ENCODE measurements at places on chromosomes 3 and 15.

DNA sequence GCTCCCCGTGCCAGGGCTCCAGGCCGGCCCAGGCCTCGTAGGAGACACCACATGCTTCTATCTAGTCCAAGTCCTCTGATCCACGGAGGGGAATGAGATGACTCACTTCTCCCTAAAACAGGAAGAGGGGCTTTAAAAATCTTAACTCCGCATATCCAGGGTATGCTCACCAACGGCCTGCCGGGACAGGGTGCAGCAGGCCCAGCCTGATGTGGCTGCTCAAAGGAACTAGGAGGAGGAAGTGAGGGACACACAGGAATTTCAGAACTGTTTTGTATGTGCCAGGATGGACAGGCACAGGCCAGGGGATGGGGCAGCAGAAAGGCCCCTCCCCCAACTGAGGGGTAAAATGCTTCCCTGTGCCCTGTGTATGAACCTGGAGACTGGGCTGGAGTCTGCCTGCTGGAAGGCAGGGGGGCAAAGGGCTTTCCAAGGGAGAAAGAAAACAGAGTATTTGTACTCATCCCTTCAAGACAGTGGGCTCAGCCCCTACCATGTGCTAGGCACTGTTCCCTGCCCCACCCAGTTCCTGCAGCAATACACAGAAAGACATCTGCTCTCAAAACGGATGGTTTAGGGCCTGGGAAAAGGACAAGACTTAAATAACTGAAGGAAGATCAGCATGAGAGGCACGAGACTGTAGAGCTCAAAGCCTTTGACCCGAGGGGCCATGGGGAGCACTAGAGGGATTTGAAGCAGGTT, 22.1 kb downstream of the CHDH start:
- no peak for DNase-seq

GRCh38 chr3:80368616-80369015, 600.8 kb upstream of the ROBO1 start:
- no peak for DNase-seq

GRCh38 chr3:32815841-32816438, 1.9 kb upstream of the TRIM71 start:
- no peak for DNase-seq

GRCh38 chr15:87741350-87741749, 515.2 kb downstream of the NTRK3 start:
- no peak for DNase-seq

DNA sequence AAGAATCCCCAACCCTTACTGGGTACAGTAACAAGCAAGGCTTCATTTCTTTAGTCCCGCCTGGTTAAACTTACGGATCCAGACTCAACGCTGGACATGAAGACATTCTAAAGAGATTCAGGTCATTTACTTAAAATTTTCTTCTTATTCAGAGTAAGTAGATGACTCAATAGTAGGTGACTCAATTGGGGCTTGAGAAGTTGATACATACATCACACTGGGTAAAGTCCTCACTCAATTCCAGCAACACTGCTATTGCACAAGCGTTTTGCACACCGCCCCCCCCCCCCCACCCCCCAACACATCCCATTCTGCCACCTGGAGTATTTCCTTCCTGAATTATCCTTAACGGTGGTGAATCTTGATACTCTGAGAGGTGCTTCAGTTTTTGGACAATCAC, 610.0 kb downstream of the FOXP1 start:
- DNase-seq = no peak

DNA sequence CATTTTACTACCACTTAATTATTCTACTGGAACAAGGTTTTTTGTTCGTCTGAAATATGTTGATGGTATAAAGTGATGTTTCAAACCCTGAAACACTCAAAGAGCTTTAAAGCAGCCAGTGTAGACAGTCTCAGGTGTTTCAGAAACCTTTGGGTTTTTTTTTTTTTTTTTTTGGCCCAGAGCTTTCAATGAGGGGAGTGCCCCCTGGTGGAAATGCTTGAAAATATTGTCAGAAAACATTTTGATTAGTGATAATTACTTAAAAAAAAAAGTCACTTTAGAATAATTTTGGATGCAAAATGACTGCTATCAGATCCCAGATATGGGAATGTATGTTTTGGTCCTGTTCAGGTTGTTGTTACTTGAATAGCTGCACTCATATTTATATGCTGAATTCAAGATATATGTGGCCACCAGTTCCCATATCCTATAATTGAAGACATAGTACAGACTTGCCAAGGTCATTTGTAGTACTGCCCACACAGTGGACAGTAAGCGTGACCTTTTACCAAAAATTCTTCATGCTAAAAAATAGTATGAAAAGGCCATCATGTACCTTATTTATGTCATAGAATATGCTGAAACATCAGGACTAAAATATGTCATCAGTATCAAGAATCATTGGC, 35.9 kb downstream of the SATB1 start:
- DNase-seq = peak; percentile 57

GRCh38 chr3:147113293-147114044, 292.9 kb downstream of the ZIC4 start:
- DNase-seq = no peak

DNA sequence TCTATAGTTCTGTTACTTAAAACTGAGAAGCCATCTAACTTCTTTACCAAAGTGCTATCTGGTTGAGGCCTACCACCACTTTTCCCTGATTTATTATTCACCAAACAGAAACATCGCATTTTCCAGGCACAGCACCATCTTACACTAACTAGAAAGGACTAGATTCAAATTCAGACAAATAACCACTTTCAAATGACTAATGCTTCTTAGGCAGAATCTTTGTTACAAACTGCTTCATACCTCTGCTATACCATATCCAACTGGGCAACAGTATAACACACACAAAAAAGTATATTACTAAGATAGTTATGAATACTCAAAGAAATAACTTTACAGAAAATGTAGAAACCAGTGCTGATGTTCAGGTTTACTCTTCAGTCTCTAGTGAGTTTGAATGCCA, 16.6 kb downstream of the DLG1 start:
- DNase-seq = no peak

GRCh38 chr15:46322753-46323152, 687.9 kb downstream of the SQOR start:
- no peak for DNase-seq

- no peak for DNase-seq
Observed at GRCh38 chr15:41659855-41660234, 360 bp upstream of the MGA start.

GRCh38 chr15:68512598-68512997, 66.2 kb upstream of the CORO2B start:
- no peak for DNase-seq

GRCh38 chr3:121436641-121437040, 109.1 kb downstream of the POLQ start:
- no peak for DNase-seq

GRCh38 chr3:115098354-115099073, 48.6 kb downstream of the ZBTB20 start:
- no peak for DNase-seq

DNA sequence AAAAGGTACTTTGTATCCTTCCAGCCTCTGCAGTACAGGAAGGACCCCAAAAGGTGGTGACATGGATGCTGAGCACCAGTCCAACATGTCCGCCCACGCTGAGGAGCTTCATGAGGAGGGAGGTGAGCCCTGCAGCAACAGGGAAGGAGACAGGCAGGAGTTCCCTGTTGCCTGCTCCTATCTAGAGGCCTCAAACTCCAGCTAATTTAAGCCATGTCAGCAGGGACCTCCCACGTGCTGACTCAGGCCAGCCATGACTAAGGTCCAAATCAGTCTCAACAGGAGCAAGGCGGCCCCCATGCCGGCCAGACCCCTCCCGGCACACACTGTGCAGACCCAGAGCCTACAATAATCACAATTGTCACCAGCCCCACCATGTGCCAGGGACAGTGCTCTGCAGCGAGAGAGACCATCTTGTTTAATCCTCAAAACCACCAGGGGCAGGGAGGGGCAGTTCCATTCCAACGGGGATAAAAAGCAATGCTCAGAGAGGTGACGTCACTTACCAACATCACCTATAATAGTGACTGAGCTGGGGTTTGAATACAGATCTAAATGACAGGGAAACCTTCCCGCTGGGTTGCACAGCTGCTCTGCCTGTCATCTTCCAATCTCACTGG, 54.5 kb upstream of the GATA2 start:
- no peak for DNase-seq

GRCh38 chr3:186219211-186219638, 110.3 kb upstream of the ETV5 start:
- no peak for DNase-seq

- no peak for DNase-seq
Observed at GRCh38 chr3:157810924-157811718, 295.1 kb downstream of the SHOX2 start.

GRCh38 chr3:14480207-14481017, 59.7 kb downstream of the GRIP2 start:
- DNase-seq = no peak

DNA sequence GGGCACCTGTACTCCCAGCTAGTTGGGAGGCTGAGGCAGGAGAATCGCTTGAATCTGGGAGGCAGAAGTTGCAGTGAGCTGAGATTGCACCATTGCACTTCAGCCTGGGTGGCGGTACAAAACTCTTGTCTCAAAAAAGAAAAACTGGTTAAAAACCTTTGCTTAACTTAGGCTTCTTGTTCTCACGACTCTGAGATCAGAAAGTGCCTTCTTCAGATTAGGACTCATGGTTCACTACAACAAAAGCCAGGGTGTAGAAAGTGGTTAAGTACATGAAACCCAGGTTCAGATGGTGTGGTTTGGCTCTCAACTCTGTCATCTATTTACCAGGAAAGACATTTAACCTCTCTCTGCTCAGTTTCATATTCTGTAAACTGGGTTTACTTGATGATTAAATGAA, 168.4 kb downstream of the TUSC7 start:
- no peak for DNase-seq

Data from CD4-positive, alpha-beta T cell treated with Interleukin-10 for 1 hour (primary cell).